ENCODE measurements at places on chromosomes 6 and 20. TPM values are rescaled to one million over a fixed set of nuclear protein-coding genes. Genes with fewer than 3 reads are reported as not detected.

Gene RHAG
- total RNA-seq = not detected

Gene KIAA0408
- 4.4 TPM for total RNA-seq

Gene CRIP3
- not detected for total RNA-seq

Gene FGD2
- total RNA-seq = not detected

GRCh38 chr6:101845172-101845571 is 451.7 kb downstream of the GRIK2 start:
- no peak for DNase-seq

DNA sequence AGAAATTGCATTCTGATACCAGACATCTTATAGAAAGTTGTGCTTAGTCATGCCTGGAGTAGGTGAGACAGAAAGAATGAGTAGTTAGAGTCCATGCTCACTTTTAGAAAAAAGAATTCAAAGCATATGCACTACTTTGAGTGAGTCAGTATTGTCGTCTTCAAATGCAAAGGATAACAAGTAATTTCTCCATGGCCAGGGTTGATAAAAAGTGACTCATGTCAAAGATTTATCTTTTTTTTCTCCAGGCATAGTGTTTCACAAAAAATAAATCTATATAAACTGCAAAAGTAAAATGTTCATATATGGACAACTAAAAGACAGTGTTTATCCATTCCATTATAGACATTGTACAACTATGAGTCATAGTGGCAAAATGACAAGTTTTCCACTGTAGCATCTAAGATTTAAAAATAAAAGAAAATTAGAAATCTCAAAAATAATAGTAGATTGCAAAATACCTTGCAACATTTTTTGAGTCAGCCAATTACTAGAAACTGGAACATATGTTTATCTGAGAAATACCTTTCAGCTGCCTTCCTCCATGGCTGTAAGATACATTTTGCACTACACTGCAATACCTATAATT is 329.6 kb downstream of the GRIK2 start:
- peak; percentile 31 for DNase-seq

- DNase-seq = no peak
Measured at GRCh38 chr6:5213836-5214235, 46.9 kb downstream of the LYRM4 start.
